ENCODE measurements at places on chromosomes 2 and 18.

- no peak for ATAC-seq
Measured at GRCh38 chr2:176158186-176158591, 1.1 kb downstream of the HOXD3 start.

GRCh38 chr2:169315357-169315756 lies 47.0 kb downstream of the LRP2 start:
- no peak for ATAC-seq

- no peak for ATAC-seq
Measured at GRCh38 chr2:240519396-240520129, 38.2 kb downstream of the ANKMY1 start.

- peak; percentile 57 for ATAC-seq
Measured at GRCh38 chr2:136205615-136206014, 87.7 kb upstream of the CXCR4 start.

- no peak for ATAC-seq
Measured at GRCh38 chr2:25000036-25000435, 28.3 kb upstream of the DNAJC27 start.

- ATAC-seq = no peak
Measured at GRCh38 chr2:120712180-120712681, 23.4 kb upstream of the GLI2 start.

DNA sequence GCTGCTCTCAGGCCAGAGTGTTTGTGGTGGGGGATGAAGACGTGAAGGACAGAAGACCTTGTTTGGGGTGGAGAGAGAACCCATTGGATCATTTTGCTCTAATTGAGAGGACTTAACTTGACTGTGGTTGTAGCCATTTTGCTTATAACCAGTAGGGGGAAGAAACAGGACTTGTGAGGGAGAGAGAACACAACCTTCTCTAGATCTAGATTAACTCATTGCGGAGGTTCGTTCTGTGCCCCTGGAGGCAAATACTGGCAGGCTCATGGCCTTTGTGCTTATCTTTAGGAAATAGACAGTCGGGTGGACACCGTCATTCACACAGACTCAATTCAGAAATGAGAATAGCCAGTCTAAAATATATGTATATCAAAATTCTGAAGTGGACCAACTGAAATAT lies 147.0 kb upstream of the LHCGR start:
- ATAC-seq = no peak

- ATAC-seq = no peak
Measured at GRCh38 chr2:121400201-121400600, 115.2 kb upstream of the TFCP2L1 start.

GRCh38 chr2:73487112-73487657 lies 101.5 kb downstream of the ALMS1 start:
- ATAC-seq = no peak

GRCh38 chr2:64913357-64913869 lies 75.8 kb upstream of the SLC1A4 start:
- no peak for ATAC-seq

GRCh38 chr18:53644799-53645471 lies 579.5 kb downstream of the MBD2 start:
- ATAC-seq = no peak

DNA sequence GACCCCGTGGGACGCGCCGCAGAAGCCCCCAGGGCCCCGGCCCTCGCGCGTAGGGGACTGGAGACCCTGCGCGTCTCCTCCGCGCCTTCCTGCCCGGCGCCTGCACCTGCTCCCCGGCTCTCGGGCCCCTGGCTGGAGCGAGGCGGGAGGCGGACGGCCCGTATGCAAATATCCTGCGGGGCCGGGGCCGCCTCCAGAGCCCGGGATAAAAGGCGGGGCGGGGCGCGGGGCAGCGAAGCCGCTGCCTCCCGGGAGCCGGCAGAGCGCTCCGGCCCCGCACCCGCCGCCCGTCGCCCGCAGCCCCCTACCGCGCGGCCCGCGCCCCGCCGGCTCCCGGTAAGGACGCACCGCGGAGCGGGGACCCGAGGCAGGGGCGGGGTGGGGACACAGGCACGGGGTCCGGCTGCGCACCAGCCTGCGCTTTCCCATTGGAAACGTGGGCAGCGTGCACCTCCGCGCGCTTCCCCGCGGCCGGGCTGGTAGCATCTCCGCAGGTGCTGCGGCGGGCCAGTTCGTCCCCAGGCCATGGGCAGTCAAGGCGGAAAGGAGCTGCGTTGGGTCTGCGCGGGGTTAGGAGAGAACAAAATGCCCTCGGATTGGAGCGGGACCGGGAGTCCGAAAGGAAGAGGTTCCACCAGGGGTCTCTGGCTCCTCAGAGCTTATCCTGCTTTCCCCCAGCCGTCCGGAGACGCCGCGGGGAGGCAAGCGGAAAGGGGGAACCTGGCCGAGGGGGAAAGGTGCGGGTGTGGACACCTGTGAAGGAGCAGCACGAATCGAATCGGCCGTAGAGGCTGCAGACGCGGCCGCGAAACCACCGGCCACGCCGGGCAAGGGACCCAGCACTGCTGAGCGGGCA lies at the start of gene ATP6V1C2:
ATP6V1C2 (plus strand) TSS at position 235 of the 856 bp plus-strand sequence. CDS start 1,220 bp downstream, outside the sequence.
- ATAC-seq = peak; percentile 28

GRCh38 chr2:176114930-176115625 lies 1.5 kb upstream of the HOXD10 start:
- no peak for ATAC-seq

GRCh38 chr2:241837197-241837965 lies 21.3 kb downstream of the PDCD1 start:
- ATAC-seq = no peak

- no peak for ATAC-seq
Measured at GRCh38 chr2:240891492-240892340, 4.2 kb downstream of the MAB21L4 start.

DNA sequence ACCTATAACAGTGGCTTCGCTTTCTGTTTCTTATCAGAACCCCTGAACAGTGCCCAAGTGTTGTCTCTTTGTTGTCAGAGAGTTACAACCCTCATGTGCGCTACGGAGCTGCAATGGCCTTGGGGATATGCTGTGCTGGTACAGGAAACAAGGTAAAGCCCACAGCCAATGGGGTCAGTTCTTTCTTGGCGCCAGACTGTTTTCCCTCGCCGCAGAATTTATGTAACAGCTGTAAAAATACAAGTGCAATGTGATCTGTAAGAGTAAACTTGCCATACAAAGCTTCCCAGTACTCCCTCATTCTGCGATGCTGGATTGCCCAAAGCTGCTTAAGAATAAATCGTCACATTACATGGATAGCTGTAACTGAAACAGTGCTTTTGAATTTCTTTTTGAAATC lies 13.9 kb upstream of the HTR2B start:
- peak; percentile 43 for ATAC-seq

DNA sequence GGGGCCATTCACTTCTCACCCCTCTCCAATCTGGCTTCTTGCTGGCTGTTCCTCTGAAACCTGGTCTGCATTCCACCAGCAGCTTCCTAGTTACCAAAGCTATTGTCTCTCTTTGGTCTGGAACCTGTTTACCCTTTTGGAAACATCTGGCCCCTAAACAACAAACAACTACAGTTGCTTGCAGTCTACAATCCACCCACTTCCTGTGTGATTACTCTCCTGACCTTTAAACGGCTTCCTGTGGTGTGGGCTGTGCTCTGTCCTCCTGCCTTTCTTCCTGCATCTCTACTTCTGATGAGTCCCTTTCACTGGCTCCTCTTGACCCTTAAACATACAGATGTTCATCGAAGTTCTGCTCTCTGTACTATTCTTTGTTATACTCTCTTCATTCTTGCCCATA lies 303.8 kb downstream of the TDRD15 start:
- ATAC-seq = no peak

- no peak for ATAC-seq
Measured at GRCh38 chr2:239362507-239362906, 38.3 kb downstream of the HDAC4 start.

GRCh38 chr2:2272841-2273240 lies 58.2 kb downstream of the MYT1L start:
- ATAC-seq = no peak

GRCh38 chr18:51563396-51563795 lies 365.9 kb upstream of the MEX3C start:
- ATAC-seq = no peak

DNA sequence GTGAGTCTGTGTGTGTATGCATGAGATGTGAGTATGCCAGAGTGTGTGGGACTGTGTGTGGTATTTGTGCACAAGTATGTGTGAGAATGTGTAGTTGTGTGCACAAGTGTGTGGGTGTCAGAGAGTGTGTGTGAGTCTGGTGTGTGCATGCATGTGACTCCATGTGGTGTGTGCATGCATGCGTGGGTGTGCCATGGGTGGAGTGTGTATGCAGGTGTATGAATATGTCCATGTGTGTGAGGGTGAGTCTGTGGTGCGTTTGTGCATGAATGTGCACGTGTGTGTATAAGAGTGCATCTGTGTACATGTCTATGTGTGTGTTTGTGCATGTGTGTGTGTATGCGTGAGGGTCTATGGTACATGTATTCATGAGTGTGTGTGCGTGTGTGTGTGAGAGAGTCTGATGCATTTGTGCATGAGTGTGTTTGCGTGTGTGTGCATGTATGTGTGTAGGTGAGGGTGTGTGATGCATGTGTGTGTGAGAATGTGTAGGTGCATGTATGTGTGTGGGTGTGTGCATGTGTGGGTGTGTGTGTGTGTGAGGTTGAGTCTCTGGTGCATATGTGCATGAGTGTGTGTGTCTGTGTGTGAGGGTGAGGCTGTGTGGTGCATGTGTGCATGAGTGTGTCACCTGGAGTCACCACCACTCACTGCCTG lies 226.8 kb downstream of the LDLRAD4 start:
- ATAC-seq = no peak
